ENCODE measurements at places on chromosomes 13 and 19.

DNA sequence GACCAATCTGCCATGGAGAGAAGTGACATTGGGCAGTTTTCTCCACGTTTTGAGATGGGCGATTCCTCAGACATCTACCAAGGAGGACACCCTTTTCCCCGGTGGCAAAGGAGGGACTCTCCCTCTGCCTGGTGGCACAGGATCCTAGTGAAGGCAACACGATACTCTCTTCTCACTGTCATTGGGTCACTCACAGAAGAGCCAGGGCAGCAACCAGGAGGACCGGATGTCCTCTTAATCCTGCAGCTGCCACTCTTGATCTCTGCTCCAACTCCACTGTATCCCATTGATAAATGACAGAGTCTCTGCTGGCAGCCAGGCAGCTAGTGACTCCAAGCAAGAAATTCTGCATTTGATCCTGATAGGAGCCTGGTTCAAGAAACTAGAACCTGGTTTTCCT, 42.2 kb downstream of the COL4A2 start:
- DNase-seq: no peak

DNA sequence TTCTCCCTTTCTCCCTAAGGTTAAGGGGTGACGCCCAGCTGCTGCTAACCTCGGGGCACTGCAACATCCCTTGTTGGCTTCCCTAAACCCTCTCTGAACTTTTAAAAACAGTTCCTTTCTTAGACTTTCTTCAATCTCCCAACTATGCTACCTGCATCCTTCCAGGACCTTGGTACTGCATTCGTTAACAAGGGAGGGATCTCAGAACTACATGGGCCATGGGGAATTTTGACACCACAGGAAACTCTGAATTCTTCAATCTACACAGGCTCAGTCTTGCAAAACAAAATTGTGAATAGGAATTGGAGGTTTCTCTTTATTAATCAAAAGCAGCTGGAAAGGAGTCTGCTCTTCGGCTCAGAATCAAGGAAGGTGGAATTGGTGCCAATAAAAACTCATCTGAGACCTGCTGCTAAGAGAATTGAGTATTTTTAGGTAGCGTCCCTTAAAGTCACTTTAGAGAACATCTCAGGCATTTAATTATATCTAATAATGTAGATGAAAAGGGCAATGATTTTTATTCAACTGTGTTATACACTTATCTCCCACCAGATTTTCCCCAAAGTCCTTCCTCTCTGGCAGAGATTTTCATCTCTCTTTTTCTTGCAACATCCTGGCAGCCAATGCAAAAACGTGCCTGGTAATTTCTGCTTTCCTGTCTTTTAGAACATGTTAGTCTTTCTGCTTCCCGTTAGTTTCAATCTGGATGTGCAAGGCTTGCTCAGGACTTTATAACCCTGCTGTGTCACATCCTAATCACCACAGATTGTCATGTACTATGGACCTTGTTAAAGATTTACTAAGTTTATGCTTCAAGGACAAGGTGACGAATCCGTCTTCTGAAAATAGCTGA, 69.1 kb upstream of the SLC15A1 start:
- no peak for DNase-seq

DNA sequence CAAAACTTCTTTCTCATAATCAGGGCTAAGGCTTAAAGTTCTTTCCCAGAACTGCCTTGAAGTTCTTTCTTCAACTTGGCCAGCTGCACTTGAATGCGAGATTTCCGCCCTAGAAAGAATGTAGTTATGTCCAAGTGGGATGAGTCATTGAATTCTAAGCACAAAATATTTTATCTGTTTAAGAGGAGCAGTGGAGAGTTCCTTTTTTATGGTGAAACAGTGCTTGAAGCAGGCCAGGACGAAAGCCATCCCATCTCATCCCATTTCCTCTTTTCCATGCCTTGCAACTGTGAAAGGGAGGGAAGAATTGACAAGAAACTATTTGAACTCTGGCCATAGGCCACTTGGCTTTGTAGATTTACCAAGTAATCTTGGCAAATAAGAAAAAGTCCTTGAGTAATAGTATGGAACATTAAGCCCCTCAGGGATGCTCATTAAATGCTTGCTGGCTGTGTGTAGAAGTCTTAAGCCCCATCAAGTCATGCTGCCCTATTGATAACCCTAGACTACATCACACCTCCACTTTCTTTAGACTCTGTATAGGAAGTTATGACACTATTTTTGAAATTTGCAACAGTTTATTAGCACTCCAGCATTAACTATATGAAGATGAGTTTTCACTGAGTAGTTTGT, 174.5 kb downstream of the KCTD12 start:
- DNase-seq: no peak

DNA sequence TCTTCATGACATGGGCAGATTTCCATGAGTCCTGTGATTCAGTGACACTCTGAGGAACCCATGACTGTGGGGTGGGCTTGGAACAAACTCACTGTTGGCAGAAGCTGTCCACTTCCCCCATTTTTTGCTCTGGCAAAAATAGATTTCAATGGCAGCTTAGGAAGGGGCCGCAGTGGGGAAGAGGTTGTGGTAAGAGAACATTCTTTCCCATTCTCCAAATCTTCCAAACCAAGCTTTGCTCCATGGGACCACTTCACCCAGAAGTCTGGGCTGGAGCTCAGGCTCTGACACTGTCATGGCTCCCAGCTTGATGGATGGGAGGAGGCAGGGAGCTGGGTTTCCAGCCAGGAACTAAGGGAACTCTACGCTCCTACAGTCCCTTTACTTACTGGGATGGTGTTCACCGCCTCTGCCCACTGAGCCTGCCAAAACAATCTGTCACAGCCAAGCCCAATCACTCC, 24.9 kb upstream of the MEDAG start:
- no peak for DNase-seq

GRCh38 chr19:53883231-53883661, 1.2 kb downstream of the PRKCG start:
- DNase-seq: no peak

DNA sequence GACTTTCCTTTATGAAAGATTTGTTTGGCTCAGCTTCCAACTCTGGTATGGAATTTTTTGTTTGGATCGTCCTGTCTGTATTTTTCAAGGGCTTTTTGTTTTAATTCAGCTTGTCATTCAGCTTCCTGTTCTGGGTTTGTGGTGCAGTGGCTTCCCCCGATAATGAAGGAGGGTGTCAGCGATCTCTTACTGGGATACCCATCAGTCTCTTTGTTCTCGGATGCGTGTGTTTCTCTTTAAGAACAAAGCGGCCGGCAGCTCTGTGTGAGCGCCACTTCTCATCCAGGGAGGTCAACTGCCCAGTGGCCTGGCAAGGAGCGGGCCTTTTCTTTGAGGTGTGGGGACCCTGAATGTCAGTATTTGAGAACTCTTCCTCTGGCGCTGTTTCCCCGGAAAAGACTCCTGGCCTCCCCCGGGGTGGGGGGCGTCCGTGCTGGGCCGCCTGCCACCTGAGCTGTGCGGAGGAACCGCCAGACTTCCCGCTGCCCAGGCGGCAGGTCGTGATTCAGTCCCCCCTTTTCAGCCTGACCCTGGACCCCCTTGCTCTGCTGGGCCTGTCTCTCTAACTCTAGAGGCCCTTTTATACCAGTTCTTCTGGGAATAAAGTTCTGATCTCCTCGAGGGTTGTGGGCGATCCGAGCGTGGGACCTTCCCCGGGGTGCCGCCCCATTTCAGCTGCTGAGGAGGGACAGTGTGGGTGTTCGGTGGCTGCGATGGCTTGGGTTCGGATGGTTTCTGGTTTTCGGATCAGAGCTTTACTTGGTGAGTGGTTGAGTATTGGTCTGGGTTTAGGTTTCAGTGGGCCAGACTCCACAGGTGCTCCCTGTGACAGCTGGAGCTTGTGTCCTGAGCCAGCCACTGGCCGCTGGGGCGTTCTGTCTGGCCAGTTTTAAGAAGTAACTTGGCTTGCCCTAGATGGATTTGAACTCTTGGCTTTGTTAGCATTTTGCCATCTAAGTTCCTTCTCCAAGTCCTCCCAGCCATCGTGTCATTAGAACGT, 3.4 kb downstream of the SF3A2 start:
- DNase-seq: no peak

DNA sequence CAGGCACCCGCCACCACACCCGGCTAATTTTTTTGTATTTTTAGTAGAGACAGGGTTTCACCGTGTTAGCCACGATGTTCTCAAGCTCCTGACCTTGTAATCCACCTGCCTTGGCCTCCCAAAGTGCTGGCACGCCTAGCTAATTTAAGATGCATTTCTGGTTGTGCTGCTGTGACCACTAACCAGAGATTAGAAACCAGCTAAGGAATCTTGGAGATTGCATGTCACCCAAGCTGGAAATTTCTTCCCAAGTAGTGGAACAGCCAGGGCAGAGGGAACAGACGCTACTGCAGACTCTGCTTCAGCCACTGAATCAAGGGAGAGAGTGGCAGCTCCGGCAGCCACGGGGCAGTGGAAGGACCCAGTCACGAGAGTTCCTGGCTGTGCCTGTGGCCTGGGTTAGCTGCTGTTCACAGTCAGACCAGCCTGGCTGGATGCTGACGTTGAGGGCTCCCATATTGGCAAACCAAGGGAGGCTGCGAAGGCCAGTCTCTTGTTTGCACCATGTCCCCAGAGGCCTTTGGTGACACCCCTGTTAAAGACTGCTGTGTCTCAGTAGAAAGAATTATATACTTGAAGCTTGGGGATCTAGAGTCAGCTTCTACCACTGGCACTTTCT, 7.9 kb downstream of the TPM4 start:
- no peak for DNase-seq

DNA sequence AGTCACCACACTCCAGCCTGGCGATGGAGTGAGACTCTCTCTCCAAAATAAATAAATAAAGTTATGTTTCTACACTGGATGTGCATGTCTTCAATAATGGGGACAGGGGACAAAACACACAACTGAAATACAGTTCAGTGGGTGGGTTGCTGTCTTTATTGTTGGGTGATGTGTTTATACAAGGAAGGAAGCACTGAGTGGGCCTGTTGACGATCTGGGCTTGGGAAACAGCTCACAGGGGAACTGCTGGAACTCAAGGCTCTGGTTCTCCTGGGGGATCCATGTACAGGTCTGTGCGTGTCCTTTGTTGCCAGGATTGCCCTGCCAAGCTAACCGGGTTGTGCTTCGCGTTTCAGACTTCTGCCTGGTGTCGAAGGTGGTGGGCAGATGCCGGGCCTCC, 18.9 kb downstream of the SPINT2 start:
- DNase-seq: no peak

- DNase-seq: no peak
Observed at GRCh38 chr19:46381756-46382345, 31.5 kb downstream of the CCDC8 start.

GRCh38 chr13:84405286-84405685, 523.0 kb upstream of the SLITRK1 start:
- DNase-seq: no peak

- DNase-seq: no peak
Observed at GRCh38 chr19:41774515-41774980, 19.2 kb downstream of the CEACAM6 start.

DNA sequence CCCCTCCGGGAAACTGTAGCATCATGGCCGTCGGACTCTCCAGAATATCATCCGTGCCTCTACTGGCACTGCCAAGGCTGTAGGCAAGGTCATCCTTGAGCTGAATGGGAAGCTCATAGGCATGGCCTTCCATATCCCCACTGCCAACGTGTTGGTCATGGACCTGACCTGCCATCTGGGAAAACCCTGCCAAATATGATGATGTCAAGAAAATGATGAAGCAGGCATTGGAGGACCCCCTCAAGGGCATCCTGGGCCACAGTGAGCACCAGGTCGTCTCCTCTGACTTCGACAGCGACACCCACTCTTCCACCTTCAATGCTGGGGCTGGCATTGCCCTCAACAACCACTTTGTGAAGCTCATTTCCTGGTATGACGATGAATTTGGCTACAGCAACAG, 41.9 kb upstream of the CALM3 start:
- no peak for DNase-seq

DNA sequence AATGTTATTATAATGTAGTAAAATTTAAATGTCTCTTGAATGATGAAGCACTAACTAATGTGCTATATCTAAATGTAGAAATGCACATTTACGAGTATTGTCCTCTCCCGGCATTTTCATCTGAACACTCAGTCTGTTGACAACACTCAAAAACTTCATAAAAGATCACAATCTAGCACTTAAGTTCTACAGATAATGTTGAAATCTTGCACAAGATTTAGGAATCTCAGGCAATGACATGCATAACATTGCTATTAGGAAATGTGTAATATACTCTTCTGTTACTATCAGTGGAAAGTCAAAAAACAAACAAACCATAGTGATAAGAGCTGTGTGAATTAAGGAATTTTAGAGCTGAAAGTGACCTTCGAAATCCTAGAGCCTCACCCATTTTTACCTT, 37.5 kb upstream of the XPO4 start:
- no peak for DNase-seq

Measured in activated T-helper 1 cell treated with anti-CD3 and anti-CD28 coated beads, Interleukin-2, amount 50 U/mL, for 16 hours (primary cell).